ENCODE measurements at places on chromosomes 3 and 15.

GRCh38 chr3:182465301-182466185 lies 327.8 kb upstream of the ATP11B start:
- DNase-seq, result no peak

GRCh38 chr3:133547432-133548041 lies 25.9 kb upstream of the CDV3 start:
- peak; percentile 91 for DNase-seq

GRCh38 chr15:69468241-69469121 lies 15.9 kb downstream of the RPLP1 start:
- peak; percentile 55 for DNase-seq

DNA sequence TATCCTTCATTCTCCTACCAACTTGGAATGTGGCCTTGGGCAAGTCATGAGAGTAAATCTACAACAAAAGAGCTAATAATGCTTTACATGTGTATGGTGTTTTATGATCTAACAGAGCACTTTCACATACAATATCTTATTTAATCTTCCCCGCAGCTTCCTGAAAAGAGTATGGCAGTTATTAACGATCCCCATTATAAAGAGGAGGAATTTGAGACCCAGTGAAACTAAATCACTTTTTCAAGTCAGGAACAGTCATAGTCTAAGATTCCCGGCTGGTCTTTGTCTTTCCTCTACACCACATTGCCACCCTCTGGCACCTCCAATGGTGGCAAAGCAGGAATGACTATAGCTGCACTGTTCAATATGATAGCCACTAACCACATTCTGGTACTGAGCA lies 69.7 kb upstream of the CMSS1 start:
- DNase-seq, result peak; percentile 70

DNA sequence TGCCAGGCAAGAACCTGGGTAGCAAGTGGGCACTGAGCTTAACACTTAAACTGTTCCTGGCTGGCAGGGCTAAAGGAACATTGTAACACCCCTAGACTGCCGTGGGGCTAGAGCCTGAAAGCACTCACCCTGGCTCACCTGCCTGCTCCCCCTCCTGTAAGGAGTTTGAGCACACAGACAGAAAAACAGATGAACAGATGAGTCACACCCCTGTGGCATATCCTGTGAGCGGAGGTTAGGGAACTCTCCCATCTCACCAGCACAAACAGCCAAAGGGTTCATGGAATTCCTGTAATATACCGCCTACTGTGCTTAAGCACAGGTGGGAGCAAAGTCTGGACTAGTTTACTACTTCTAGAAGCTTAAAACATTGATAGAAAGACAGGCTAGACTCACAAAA lies 300.1 kb downstream of the ROBO1 start:
- DNase-seq, result no peak

- DNase-seq, result peak; percentile 43
Measured at GRCh38 chr15:85865070-85865684, 70.5 kb upstream of the KLHL25 start.

DNA sequence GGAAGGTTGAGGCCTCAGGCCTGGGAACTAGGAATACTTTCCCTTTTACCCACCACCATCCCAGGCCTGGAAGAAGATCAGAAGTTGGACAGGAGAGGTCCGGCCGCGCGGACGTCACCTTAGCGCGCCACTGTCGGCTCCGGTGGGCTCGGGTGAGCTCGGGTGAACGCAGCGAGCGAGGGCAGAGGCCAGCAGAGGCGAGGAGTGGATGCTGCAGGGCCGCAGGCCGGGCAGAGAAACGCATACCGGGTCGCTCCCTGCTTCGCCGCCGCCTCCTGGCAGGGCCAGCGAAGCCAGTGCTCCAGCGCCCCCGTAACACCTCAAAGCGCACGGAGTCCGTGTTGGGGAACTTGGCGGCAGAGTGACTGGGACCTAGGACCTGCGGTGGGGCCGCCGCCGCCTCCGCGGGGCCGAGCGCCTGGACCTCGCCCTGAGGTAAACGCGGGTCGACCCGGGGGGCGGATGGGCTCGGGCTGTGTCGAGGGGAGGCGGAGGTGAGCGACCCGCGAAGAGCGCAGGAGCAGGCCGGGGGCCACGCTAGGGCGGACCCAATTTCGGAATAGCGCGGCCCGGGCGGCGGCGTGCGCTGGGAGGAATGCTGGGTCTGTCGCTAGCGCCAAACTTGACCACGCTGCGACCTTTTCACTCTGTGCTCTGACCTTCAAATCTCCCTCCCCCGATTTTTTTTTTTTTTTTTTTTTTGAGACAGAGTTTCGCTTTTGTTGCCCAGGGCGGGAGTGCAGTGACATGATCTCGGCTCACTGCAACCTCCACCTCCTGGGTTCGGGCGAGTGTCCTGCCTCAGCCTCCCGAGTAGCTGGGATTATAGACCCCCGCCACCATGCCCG lies 1.6 kb downstream of the CYP11A1 start:
- peak; percentile 68 for DNase-seq

DNA sequence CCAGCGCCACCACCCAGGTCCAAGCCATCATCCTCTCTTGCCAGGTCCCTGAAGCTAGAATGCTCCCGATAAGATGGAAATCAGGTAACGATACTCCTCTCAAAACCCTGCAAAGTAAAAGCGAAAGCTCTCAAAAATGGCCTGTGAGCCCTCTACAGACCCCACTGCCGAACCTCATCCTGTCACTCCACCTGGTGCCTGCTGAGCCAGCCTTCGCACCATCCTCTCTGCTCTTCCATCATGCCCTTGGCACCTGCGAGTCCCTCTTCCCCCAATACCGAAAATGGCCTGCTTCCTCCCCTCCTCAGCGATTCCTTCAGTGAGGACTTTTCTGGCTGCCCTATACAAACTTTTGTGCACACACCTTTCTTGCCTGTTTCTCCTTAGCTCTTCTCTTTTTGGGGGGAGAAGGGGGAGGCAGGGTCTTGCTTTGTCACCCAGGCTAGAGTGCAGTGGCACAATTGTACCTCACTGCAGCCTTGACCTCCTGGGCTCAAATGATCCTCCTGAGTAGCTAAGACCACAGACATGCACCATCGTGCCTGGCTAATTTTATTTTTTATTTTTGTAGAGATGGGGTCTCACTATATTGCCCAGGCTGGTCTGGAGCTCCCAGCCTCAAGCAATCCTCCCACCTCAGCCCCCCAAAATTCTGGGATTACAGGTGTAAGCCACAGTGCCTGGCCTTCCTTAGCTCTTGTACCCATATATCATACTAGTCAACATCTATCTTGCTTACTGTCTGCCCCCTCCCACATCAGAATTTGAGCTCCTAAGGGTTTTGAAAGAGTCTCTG lies 3.0 kb downstream of the IDH2 start:
- no peak for DNase-seq

DNA sequence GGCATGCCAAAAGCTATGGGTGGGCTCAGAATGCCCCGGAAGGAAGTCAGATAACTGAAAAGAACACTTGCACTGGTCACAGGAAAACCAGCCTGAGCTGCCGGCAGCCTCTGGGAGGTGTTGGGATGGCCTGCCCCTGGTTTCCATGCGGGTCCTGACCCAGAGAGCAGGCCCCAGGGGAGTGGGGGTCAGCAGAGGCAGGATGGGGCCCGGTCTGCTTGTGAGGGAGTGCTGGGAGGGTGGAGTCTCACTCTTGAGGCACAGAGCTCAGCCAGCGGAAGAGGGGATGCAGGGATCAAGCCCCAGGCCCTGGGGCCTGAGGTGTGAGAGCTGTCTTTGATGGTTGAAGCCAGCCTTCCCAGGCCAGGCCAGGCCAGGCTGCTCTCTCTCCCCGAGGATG lies 2.4 kb upstream of the RPUSD3 start:
- no peak for DNase-seq

GRCh38 chr15:95279277-95280019 lies 1048.1 kb downstream of the MCTP2 start:
- DNase-seq, result no peak

DNA sequence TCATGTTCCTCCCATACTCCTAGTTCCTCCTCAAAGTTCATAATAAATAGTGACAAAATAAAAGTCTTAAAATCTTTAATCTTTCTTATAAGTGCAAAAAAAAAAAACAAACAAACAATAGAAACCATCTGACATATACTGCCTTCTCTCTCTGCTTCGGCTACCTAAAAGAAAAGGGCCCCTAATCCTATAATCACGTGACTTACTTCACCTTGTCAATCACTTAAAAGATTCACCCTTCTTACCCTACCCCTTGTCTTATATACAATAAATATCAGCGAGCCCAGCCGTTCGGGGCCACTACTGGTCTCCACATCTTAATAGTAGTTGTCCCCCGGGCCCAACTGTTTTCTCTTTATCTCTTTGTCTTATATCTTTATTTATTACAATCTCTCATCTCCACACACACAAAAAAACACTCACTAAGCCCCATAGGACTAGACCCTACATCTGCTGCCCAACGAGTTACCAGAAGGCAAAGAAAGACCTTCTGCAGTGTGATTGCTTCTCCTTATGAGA lies 28.8 kb downstream of the MKRN3 start:
- no peak for DNase-seq

- DNase-seq, result peak; percentile 42
Measured at GRCh38 chr3:23629181-23629894, 176.4 kb upstream of the UBE2E1 start.

DNA sequence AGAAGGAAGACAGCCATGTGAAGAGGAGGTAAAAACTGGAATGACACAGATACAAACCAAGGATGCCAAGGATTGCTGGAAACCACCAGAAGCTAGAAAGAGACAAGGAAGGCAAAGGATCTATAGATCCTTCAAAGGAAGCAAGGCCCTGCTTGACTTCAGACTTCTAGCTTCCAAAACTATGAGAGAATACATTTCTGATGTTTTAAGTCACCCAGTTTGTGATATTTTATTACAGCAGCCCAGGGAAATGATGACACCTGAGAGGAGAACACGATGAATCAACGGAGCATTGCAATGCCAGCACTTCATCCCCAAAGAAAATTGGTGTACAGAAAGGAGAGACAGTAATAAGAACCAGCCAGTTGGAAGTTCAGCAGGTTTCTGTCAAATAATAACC lies 116.3 kb downstream of the MAGI1 start:
- DNase-seq, result peak; percentile 54

DNA sequence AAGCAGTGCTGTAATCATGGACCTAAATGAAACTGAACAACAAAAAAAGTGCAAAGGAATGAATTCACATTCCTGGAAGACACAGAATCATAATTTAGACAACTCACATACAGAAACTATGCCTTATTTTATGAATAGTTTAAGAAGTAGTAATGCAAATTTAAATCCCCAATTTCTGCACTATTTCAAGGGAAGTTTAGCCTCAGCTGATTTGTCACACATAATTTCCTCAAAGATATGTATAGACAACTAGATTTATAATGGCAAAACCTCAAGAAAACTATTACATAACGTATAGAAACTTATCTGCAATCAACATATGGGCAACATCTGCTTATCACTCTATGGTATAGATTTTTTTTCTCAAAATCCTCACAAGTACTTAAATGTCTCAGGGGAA lies 7.8 kb upstream of the PTX3 start:
- no peak for DNase-seq

GRCh38 chr3:79005084-79005483 lies 762.7 kb downstream of the ROBO1 start:
- peak; percentile 60 for DNase-seq
